Activated CD8-positive, alpha-beta memory T cell treated with anti-CD3 and anti-CD28 coated beads for 48 hours (primary cell): ENCODE measurements at places on chromosomes 5 and 9.

GRCh38 chr5:41851116-41851515 lies 19.1 kb downstream of the OXCT1 start:
- DNase-seq: no peak

DNA sequence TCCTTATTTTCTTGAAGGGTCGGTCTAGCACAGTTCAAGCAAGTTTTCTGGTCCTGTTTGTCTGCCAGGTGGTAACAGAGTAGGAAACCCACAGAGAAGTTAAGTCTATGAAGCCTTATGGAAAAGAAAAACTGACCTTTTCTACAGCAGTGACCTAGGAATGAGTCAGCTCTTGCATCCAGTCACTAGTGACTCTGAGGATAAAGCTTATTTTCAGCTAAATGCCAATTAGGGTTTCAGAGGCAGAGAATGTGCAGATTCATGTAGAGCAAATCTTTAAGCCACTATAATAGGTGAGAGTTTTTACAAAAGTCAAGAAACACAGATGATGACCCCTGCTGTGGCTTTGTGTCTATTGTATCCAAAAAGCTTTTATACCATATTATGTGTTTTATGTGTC lies 100.7 kb downstream of the CWC27 start:
- no peak for DNase-seq

GRCh38 chr9:21267485-21268346 lies 27.9 kb upstream of the IFNA14 start:
- no peak for DNase-seq

DNA sequence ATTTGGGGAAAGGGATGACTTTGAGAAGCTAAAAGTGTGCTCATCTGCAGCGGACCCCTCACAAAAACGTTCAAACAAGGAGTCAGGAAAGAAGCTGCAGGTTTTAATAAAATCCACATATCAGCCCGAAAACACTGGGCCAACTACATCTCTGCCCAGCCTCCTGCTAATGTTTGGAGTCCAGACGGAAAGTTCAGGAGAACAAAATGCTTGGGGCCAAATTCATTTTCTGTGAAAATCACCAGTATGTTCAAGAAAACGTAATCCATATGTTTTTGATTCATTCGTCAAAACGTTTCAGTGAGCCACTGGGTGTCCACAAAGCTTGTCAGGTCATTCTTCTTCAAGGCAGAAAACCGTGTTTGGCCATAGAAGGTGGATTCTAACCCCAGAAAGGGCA lies 87.5 kb upstream of the GAS1 start:
- no peak for DNase-seq

GRCh38 chr9:24712206-24712605 lies 166.5 kb upstream of the IZUMO3 start:
- DNase-seq: no peak

GRCh38 chr9:126980231-126980630 lies 65.6 kb downstream of the RALGPS1 start:
- DNase-seq: no peak

- no peak for DNase-seq
These were observed 228.7 kb upstream of the NR4A3 start for GRCh38 chr9:99592834-99593574.

GRCh38 chr9:6655036-6655435 lies 9.5 kb upstream of the GLDC start:
- DNase-seq: no peak

DNA sequence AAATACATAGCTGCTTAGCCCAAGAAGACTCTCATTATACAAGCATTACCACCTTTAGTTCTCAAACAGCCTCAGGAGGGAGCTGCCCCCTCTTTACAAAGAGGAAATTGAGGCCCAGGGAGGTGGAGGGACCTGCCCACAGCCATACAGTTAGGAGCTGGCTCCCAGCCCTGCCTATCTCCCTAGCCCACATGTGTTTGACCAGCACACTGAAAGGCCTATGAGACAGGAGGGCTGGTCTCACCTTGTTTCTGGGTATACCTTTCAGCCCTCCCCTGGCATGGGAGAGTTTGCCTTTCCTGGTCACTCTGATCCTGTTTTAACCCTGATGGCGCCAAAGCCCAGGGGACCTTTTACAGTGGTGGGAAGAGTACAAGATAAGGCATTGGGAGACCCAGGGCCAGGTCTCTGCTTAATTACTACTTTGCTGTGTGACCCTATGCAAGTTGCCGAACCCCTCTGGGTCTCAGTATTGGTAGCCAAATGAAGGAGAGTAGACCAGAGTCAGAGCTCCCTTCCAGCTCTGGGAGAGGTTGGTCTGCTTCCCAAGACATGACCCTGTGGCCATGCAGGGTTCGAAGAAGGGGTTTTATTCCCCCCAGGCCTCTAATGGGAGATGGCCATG lies 60.9 kb upstream of the RPL26L1 start:
- no peak for DNase-seq

DNA sequence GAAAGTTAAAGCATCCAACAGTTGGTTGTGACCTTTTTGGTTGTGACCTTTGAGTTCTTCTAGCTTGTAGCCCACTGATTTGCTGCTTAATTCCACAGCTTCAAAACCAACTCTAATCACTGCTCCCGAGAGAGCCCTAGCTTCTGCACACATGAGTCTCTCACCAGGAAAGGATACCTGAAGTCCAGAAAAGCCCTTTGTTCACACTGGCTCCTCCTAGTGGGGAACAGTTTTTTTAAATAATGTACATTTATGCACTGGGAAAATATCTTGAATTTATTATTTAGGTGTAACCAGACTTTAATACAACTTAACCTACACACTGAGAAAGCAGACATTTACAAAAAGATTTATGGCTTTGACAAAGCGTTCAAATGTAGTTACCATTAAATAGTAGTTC lies 120.2 kb upstream of the CCDC152 start:
- DNase-seq: no peak
